ENCODE measurements at places on chromosomes 7 and 10.
A peak's percentile ranks its signal among the peaks of the same experiment; 100 is the strongest.

DNA sequence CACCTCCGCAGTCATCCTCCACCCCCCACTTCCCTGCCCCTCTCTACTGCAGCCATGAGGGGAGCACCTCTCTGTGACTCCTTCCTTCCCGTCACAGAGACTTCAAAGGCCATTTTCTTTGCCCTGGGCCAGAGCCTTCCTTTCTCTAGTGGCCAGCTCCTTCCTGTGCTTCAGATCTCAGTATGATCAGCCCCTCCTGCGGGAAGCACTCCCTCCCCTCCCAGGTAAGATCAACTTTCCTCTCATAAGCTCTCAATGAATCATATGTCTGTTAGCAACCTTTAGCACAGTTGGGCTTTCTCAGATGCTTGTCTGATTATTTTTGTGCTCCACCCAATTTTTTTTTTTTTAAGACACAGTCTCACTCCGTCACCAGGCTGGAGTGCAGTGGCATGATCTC, 241.0 kb upstream of the PRSS1 start:
- no peak for DNase-seq

DNA sequence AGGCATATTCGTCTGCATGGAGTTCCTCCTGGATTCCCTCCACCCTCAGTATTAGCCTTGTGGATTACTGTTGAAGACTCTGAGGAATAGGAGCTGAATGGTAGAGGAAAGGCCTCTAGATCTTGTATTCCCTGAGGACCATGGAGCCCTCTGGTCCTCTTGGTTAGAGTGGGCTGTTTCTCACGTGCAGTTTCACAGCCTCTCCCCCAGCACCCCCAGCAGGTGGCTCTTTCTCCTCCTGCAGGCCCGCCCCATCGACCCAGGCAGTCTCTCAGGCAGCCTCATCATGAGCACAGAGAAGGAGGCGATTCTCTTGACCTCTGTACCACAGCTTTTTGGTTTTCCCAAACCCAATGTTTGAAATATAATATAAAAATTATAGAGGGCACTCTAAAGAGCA, 102.0 kb downstream of the WNT2 start:
- DNase-seq = no peak

- DNase-seq = no peak
These were observed 973 bp downstream of the GPR158 start for GRCh38 chr10:25175527-25176420.

- no peak for DNase-seq
These were observed 203.8 kb downstream of the CCDC3 start for GRCh38 chr10:12797471-12798262.

DNA sequence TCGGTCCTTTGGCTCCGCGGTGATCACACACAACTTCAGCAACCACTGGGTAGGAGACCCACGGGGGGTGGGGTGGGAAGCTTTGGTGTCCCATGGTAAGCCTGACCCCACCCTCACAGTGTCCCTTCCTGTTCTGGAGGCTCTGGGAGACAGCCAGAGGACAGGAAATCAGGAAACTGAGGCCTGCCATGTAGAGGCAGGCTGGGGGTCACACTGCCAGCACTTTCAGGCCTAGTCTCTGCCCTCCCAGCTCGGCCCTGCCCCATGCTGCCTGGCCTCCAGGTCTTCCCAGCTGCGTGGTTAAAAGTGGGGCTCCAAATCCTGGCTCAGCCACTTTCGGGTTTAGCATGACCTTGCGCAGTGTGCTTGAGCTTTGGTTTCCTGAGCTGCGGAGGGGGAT, 10.9 kb downstream of the AQP1 start:
- no peak for DNase-seq

- no peak for DNase-seq
These were observed 12.0 kb upstream of the MEST start for GRCh38 chr7:130479716-130480400.

DNA sequence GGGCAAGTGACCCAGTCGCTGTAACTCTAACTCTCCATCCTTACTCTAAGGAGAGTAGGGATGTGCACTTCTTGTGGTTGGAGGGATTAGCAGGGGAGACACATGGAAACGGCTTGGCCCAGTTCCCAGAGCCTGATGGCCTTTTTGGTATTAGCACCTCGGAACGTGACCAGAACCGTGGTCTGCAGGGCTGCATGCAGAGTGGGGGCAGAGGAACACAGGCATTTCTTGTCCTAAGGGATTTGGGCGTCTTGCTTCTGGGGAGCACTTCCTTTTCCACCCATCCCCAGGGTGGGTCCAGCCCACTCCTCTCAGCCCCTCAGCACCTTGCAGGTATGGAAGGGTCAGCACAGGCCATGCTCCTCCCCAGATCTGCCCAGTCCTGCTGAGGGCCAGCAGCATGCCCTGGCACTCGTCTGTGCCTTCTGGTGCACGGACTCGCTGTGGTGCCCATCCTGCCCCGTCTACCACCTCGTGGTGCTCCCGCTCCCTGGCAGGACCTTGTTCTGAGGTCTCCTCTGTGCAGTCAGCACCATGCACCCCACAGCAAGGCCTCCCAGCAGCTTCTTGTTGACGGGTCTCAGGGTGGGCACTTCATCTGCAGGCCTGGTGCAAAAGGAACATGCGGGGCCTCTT, 109.6 kb downstream of the ACTR3B start:
- no peak for DNase-seq

- no peak for DNase-seq
These were observed 6.9 kb downstream of the CPA4 start for GRCh38 chr7:130299866-130300265.

DNA sequence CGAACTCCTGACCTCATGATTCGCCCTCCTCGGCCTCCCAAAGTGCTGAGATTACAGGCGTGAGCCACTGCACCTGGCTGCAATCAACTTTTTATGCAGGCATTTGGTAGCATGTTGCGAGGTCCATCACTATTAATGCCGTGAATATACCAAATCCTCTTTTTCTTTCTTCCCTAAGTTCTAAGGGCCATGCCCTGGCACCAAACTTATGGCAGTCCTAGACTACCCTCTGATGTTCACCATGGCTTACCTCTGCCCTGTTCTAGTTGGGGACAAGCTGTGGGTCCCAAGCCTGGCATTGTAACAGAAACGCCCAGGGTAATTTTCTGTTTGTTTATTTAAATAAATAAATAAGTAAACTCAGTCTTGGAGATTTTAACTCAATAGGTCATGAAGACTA, 13.3 kb downstream of the PRSS2 start:
- DNase-seq = no peak

DNA sequence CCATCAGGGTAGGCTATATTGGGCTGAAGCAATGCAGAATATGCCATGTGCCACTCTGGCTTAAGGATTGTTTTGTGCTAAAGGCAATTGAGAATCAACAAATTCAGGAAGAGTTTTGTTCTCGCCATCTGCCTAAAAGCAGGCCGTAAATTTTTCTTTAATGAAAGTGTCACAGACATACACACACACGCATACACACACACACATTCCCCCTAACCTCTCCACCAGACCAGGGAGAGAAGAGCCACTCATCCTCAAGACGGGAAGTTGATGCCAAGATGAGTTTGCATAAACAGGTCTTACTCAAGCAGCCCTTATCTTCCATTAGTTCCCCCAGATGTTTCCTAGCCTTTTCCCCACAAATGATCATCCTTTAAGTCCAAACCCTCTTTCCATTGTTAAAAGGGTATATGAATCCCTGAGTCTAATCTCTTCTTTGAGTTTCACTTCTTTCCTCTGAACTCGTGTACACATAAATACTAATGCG, 59.6 kb upstream of the TRIM24 start:
- no peak for DNase-seq

DNA sequence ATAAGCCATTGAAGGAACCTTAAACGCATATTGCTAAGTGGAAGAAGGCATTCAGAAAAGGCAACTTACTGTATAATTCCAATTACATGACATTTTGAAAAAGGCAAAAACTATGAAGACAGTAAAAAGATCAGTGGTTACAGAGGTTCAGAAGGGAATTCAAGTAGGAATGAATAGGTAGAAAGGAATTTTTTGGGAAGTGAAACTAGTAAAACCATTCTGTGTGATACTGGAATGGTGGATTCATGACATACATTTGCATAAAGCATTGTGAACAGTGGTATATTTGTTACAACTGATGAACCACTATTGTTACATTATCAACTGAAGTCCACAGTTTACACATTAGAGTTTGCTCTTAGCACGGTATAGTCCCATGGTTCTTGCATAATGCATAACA, 114.2 kb upstream of the GPR22 start:
- no peak for DNase-seq

DNA sequence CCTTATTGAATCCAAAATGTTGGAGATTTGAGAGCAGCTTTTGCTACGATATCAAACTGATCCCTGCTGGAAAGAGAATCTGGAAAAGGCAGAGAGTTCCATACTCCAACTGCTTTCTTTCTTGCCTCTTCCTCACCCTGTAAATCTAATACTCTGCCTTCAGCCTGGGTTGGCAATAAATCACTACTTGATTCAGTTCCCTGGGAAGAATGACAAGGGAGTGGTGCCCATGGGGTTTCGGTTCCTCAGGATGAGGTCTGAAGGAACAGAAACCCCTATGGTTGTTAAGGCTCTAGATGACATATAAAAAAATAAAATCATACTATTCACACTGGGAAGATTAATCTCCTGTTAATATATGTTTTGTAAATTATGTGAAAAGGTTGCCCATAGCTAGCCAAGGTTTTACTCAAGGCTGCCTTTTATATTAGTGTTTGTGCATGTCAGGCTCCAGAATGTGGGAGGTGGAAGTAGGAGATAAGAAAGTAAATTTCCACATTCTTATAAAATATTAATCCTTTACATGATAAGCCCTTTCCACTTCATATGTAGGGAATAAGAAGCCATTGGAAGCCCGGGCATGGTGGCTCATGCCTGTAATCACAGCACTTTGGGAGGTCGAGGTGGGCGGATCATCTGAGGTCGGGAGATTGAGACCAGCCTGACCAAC, 106.2 kb upstream of the CACNA2D1 start:
- DNase-seq = no peak

- no peak for DNase-seq
These were observed 106.5 kb downstream of the PRLHR start for GRCh38 chr10:118488710-118489497.

- no peak for DNase-seq
These were observed 38.9 kb upstream of the CDK13 start for GRCh38 chr7:39911167-39911566.

DNA sequence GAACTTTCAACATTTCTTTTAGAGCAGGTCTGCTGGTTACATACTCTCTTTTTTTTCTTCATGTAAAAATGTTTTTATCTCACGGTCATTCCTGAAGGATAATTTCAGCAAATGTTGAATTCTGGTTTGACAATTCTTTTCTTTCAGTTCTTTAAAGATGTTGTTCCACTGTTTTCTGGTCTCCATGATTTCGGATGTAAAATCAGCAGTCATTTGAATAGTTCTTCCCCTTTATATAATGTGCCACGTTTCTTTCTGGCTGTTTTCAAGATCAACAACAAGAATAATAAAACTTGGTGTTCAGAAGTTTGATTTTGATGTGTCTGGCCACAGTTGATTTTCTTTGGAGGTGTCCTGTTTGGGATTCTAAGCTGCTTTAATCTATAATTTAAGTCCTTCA, 14.0 kb upstream of the MRPS33 start:
- DNase-seq = no peak

- DNase-seq = no peak
These were observed 13.9 kb downstream of the MEST start for GRCh38 chr7:130505753-130506152.

DNA sequence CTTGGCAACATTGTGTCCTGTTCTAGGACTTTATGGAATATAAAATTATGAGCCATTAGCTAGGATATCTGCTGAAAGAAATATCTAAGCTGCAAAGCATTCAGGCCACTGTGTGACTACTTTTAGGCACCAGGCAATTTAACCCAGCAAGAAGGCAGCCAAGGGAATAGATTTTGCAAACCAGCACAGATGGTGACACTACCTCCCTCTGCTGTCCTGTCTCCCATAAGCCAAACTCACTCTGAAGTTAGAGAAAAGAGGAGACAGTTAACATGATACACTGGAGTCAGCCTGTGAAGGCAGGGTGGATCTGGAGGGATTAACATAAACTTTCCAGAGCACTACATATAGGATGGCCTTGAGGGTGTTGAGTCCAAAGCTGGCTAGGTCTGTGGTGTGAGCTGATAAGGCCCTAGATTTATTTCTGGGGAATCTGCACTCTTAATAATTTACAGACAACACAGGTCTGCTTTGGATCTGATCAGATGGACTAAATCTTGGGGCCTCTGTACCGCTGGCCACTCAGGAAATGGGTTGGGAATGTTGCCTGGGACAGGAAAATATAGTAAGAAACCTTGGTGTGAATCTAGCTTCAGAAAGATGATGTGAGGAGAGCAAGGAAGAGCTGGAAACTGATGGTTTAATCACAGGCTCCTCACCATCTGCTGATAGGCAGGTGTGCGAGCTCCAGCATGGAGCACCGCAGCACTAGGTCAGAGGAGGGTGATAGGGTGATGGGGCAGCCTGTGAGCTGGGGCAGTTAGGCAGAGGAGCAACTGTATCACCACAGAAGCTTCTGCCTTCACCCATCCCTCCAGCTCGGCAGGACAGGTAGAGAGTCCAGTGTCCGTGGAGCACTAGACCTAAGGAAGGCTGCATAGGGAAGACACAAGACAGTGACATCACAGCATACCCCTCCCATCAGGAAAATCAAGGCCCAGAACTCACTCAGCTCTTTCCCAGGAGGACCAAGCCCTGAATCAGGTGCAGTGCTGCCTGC, 229.9 kb upstream of the PRSS1 start:
- no peak for DNase-seq

- no peak for DNase-seq
These were observed 67.0 kb downstream of the MDFIC start for GRCh38 chr7:114988755-114989375.

DNA sequence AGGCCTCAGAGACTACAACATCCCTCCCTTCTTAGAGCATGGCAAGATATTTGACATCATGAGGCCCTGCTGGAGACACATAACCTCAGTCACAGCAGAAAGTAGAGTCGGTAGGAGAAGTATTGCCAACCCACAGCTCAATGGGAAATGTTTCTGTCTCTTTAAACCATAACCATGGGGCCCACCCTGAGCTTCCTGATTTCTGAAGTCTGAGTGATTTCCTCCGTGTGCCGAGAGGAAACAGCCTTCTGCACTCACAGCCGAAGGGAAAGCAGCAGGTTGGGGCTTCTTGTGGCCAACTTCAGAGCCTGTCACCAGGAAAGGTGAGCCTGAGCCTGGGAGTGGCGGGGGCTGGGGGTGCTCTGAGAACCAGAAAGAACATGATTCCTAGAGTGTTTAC, at the start of gene GIMAP1:
GIMAP1 (plus strand) TSS at position 246 of the 400 bp plus-strand sequence. CDS start 2,435 bp downstream, outside the sequence.
- DNase-seq = peak; percentile 42

Measured in effector memory CD8-positive, alpha-beta T cell (primary cell).